ENCODE measurements at places on chromosomes 16 and 17.

GRCh38 chr16:1073566-1074378 lies 1.2 kb downstream of the SSTR5 start:
- DNase-seq = no peak

DNA sequence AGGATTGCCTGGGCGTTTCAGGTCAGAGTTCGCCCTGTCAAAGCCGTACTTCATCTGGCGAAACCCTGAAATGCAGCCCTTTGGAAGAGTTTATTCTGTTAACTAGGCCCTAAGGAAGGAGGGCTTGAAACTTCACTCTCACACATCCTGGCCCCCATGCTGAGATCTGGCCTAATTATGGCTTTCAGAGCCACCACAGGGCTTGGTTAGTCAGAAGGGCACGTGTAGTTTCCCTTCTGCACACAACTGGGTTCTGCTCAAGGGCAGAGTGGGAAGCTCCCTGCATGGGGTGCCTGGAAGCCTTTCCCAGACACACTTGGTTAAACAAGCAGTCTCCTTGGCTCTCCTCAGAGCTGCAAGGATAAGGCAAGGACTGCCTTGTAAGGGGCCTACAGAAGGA lies 397.3 kb downstream of the SHISA9 start:
- DNase-seq = no peak

DNA sequence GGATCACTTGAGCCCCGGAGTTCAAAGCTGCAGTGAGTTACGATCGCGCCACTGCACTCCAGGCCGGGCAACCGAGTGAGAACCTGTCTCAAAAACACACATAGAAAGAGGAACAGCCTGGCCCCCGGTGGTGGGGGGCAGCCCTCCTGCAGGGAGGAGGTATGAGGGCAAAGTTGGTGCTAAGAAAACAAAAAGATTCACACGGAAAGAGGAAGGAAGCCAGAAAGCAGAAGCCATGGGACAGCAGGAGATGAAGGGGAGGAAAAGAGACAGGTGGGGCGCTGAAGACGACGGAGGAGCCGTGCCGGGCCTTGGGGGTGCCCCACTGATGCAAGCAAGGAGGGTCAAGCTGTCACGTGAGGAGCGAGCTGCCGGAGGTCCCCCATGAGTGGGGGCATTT lies 8.2 kb upstream of the C16orf74 start:
- peak; percentile 11 for DNase-seq

- no peak for DNase-seq
Observed at GRCh38 chr16:11179574-11179973, 76.4 kb downstream of the SOCS1 start.

GRCh38 chr17:56593646-56594319 lies at the start of gene NOG:
Gene NOG (plus strand): TSS chr17:56593699. CDS start chr17:56594224, 525 bp downstream.
- DNase-seq = peak; percentile 7

DNA sequence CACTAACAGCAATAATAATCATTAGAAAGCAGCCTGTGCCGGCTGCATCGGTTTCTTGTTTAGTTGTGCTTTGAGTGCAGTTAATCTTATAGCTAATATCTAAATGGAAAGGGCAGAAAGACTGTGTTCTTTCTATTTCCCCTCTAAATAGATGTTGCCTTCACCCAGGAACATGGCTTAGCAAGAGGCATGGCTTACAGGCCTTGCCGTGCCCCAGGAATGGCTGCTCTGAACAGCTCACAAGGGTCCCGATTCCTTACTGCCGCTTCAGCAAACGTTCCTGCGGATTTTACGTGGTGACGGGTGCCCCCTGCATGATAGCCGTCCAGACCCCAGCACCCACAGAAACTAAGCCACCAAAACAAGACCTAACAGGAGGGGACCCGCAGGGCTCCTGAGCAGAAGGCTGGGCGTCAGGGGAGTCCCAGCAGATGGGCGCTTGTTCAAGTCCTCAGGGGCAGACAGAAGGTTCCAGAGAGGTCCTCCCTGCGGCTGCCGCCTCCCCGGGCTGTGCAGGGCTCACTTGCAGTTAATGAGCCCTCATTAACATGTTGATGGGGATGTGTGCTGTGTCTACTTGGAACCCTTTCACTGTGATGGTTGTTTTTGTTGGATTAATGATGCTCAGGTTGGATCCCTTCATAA lies 52.5 kb upstream of the ENPP7 start:
- DNase-seq = no peak

GRCh38 chr16:588639-588888 lies 1.3 kb upstream of the RAB40C start:
- peak; percentile 69 for DNase-seq

DNA sequence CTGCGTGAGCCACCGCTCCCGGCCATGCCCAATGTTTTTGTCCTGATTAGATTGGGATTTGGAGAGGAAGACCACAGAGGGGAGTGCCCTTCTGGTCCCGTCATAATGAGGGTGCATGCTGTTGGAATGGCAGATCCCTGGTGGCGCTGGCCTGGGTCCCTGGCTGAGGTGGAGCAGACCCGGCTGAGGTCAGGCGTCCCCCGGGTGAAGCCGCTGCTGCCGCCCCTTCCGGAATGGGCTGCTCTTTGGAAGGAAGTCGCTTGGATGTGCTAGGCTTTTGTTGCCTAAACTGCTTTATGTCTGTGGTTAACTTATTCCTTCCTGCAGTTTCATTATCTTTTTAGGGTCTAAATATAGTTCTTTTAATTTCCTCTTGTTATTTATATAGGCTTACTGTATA lies 120.3 kb upstream of the CHMP6 start:
- DNase-seq = no peak

- no peak for DNase-seq
Observed at GRCh38 chr16:85709766-85710585, 21.2 kb upstream of the GINS2 start.

DNA sequence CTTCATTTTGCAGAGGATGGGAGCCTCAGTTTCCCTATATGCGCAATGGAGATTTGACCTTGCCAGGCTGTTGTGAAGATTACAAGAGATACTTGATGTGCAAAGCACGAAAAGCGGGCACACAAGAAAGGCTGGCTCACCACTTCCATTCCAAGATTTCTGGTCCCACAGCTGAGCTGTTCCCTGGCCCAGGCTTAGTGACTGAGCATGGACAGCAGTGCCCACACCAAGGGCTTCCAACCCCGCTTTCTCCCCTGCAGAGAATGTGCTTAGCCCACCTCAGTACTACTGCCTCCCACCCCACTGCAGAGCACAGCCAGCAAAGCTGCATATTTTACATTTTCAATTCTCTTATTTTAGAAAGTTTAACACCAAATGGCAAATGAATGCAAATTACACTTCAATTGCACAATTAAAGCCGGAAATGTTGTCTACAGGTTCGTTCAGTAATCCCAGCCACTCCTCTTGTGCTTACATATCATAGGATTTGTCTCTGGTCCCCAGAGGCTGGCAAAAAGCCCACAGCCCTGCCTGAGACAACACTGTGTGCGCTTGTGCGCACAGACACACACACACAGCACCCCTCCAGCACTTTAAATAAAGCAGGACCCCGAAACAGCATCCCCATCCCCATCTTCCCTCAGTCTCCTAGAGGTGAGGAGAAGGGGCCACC lies 51.8 kb downstream of the VAC14 start:
- no peak for DNase-seq

DNA sequence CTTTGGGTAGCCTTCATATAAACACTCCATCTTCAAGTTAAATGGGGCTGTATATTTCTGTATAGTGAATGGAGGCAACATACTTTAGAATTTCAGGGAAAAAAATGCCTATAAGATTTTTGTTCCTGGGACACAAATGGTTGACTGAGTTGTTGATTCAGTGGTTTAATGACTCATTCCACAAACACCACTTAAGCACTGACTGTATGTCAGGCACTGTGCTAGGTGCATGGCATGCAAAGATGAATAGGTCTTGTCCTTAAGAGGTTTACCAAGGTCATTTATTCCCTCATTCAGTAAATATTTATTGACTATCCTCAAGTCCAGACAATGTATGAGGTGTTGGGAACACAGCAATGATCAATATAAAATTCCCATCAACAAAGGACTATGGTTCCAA lies 417.1 kb downstream of the CA10 start:
- DNase-seq = no peak

- peak; percentile 42 for DNase-seq
Observed at GRCh38 chr16:228151-228851, 948 bp downstream of the LUC7L start.

GRCh38 chr16:64453646-64454045 lies 668.2 kb downstream of the CDH11 start:
- no peak for DNase-seq

GRCh38 chr17:4420692-4421131 lies 13.0 kb upstream of the SPNS3 start:
- peak; percentile 80 for DNase-seq

DNA sequence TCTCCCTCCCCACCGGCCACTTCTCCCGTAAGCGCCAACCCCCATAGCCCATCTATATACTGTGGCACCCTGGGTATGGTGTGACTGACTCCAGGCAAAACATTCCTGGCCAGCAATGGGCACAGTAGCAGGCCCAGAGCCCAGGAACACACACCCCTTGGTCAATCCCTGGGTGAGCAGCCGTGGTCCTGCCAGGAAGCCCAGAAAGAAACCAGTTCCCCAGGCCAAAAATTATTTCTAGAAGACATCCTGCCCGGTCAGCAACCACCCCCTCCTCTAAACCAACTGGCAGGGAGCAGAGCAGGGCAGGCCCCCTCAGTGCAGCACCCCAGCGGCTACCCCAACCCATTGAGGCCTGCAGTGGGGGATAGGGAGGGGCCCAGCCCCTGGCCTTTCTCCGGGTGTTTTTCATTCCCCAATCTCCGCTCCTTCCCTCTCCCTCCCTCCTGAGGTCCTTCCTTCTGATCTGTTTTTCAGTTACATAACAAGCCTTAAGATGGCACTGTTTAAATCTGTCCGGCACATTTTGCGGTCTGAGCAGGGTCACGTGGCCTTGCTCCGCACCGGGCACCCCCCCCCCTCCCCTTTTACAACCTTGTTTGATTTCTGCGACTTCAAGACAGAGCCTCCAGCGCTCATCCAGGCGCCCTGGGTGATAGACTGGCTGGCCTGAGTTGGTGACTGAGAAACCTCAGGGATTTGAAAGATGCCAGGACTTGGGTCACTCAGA lies 2.0 kb downstream of the NPTX1 start:
- peak; percentile 46 for DNase-seq

- DNase-seq = no peak
Observed at GRCh38 chr17:76353004-76353598, 615 bp downstream of the PRPSAP1 start.

- DNase-seq = no peak
Observed at GRCh38 chr17:44827863-44828262, 2.2 kb downstream of the GJC1 start.

DNA sequence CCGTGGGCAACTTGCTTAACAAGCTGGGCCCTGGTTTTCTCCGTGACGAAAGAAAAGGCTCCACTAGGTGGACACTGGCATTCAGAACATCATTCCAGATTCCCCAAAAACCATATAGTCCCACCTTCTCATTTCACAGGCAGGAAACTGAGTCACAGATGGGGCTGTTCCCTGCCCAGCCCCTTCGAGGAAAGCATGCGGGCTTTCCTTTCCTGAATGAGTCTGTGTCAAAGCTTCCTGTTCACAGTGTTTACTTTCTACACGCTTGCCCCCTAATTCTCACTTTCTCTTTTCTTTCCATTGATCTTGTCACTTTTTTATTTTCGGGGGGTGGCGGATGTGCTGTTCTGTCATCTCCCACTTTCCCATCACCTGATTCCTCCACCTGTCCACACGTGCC lies 10.3 kb upstream of the LGALS9 start:
- DNase-seq = no peak

GRCh38 chr17:11142231-11142630 lies 98.8 kb upstream of the SHISA6 start:
- DNase-seq = no peak

GRCh38 chr17:66633317-66633965 lies 201.5 kb upstream of the CACNG5 start:
- no peak for DNase-seq

DNA sequence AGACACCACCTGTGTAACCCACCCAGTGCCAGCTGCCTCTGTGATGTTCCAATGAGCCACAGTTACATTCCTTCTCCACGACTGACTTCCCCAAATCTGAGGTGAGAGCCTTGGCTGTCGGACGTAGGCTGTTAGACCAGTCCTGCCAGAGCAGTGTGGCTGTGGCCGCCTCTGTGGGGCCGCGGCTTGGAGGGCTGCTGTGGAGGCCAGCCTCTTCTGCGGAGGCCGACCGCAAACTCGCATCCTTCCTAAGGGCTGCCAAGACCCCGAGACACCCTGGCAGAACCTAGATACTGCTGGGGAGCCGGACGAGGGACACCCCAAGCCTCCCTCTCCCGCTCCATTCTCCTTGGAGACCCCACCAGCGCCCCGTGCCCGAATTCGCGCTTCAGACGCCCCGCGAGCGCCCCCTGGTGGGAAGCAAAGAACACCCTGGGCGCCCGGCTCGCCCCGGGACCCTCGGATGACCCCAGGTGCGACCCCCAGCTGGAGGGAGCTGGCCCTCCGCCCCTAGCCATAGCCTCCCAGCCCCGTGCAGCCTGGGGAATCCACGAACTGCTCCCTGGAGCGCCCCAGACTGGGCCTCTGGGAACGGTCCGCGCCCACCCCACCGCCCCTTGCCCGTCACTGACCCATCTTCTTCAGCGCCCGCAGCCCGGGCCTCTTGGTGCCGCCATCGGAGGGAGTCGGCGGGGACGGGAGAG lies 547 bp downstream of the PLCD3 start:
- DNase-seq = peak; percentile 37

DNA sequence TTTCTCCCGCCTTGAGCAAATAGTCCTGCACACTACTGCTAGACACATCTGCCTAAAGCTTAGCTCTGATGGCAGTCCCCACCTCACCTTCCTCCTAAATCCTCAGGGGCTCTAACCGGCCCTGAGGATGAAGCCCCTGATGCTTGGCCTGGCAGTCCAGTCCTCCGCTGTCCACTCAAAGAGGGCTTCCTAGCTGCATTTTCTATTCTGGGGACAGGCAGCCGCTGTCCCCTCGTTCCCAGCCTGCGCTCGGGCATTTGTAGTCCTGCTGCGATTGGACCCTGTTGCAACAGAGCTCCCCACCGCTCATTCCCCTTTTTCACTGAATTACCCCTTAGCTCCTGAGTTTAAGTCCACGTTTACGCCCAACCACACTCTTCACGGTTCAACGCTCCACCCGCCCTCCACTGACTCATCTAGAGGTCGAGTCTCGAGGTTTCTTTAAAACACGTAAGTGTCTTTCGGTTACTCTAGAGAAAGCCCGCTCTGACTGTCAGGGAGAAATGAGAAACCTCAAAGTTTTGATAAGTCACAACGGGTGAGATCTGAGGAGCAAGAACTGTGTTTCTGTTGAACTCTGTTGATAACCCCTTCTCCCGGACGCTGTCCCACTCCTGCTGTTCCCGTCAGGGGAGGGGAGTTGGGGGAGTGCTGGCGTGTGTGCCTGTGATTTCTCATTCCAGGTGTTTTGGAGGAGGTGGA lies 4.5 kb downstream of the CCR7 start:
- DNase-seq = peak; percentile 66

GRCh38 chr16:89744813-89745212 lies 23.5 kb downstream of the ZNF276 start:
- no peak for DNase-seq

GRCh38 chr17:16148596-16148995 lies 66.7 kb downstream of the NCOR1 start:
- no peak for DNase-seq

Data from hematopoietic multipotent progenitor cell treated with erythropoietin and hydrocortisone succinate and interleukin-3 and kit ligand, for 8 days (in vitro differentiated cells).